ENCODE measurements at places on chromosomes 6 and 20.

GRCh38 chr6:129544892-129545612 is 164.9 kb downstream of the ARHGAP18 start:
- no peak for DNase-seq

DNA sequence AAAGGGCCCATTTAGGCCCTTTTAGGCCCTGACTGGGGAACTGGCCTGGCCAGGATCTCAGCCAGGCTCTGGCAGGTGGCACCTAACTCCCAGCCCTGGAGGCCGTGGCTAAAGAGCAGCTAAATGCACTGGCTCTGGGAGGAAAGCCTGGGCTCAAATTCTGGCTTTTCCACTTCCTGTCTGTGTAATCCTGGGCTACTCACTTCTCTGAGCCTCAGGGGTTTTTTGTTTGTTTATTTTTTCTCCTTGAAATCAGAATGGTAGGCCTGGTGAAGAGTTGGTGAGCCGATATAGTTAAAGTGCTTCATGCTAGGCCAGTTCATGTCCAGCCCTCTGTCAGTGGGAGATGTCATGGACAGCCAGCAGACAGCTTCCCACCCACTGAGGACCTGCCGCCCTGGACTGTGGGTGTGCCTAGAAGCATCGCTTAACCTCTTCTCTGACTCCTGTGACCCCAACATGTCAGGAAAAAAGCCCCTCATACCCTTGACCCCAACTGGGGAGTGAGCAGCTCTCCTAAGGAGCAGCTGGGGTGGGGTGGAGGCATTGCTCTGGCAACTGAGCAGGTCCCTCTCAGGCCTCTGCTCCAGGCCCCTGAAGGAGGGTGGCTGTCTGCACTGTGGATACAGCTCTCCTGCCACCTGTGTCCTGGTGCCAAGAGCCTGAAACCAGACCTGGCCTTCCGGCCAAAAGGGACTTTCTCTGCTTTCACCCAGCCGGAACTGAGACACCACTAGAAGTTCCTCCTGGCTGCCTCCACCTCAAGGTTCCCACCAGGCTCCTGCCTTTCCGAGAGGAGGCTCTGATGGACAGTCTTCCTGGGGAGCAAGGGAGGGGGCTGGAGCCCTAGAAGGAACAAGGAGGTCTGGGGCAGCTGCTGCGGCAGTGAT is 57.2 kb upstream of the MYL9 start:
- peak; percentile 45 for DNase-seq

- no peak for DNase-seq
Measured at GRCh38 chr6:95636552-95637431, 59.5 kb downstream of the MANEA start.

DNA sequence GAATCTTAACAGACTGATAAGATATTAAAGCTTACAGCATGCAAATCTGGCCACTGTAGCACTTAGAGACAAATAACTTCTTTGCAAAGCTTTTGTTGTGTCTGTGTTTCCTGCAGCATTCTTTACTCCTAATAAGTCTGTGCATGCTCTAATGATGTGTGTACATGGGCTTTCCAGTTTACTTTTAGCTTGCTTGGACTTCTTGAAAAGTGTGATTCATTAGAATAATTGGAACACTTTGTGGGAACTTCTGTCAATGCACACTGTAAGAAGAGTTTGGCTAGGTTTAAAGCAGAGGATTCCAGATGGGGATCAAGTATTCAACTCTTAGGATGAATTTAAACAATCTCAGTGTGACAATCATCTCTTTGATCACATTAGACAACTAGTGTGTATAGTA is 22.1 kb upstream of the TINAG start:
- DNase-seq = no peak

DNA sequence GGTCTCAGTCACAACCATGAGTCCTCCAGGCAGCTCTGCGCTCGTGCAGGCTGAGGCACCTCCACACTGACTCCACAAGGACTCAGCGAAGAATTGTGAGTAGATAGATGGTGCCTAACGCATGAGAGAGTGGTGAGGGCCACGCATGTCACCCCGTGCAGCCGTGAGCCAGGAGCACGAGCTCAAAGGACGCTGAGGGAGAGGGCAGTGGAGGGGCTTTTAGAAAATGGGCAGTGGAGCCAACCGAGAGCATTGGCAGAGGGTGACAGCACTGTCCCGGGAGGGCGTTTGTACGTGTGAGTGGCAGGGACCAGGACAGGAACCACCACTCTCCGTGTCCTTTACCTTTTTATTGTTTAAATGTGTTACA is 105.6 kb downstream of the PSMB1 start:
- DNase-seq = no peak

Measured in H4 (cell line).